AG08395 (cell line): ENCODE measurements at places on chromosomes 2 and 18.

DNA sequence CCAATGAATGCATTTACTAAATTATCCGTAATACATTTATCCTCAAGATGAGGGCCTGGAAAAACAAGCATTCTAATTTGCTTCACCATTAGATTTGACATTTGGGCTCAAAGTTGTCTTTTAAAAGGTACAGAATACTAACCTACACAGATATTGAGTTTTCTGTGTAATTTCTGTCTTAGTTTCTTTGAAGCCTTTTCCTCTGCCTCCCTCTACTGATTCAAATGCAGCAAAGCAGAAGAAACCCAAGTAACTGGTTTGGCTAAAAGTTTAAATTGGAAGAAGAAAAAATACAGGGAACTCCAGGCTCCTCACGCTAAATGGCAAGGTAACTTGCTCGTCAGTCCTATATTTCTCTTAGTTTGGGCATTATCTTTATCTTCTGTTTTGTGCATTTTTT, 53.3 kb upstream of the SLC5A7 start:
- DNase-seq, result no peak

GRCh38 chr2:110726285-110726684, 6.1 kb upstream of the ACOXL start:
- no peak for DNase-seq

- DNase-seq, result no peak
These were observed 6.0 kb downstream of the MAP3K2 start for GRCh38 chr2:127381762-127382161.

GRCh38 chr2:98140210-98140609, 53.2 kb downstream of the VWA3B start:
- peak; percentile 31 for DNase-seq

DNA sequence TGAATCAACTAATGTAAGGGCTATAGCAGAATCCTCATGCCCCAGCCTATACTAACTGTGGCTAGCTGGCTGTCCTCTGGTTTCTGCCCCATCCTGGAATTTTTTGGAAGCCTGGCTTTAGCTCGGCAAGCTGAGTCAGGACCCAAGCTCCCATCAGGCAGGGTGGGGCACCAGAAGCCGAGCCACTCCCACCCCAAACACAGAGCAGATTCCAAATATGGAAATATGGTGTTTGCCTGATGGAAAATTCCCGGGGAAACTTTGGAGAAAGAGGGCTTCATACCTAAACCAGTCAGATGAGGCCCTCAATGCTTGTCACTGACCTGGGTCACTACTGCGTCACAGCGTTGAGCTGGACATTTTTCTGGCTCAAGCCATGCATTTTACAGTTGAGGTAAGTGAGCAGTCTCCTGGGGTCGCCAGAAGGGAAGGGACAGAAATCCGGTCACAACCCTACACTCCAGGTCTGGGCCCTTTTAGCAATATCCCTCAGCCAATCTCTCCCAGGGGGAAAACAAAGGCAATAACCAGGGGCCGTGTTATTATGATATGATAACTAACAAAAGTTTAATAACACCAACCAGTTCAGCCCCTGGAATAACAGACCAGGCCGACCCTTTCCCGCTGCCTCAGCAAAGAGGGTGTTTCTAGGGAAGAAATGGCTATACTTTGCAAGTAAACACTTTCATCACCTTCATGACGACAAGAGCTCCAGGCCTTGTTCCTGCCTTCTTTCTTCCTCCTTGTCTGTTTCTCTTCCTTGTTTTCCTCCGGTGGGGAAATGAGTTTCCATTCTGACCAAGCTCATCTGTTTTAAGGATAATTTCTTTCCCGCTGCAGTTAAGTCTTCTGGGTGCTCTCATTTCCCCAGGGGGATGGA, 37.7 kb downstream of the PSD4 start:
- peak; percentile 95 for DNase-seq

DNA sequence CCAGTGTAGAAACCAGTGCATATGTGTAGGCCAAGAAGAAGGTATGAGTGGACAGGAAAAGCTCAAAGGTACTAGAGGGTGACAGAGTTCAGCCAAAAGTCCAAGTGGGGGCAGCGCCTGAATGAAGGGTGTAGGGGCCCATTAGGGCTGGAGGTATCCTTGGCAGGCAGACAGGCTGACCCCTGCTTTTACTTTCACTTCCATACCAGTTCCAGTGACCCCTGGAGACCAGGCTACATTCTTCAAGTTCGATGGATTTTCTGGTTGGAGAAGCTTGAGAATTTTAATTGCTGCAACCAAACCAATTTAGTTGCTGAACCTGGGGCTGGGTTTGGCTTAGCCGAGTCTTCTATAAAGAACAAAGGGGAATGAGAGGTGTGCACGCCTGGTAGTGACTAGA, 42.3 kb upstream of the MRPL33 start:
- no peak for DNase-seq

DNA sequence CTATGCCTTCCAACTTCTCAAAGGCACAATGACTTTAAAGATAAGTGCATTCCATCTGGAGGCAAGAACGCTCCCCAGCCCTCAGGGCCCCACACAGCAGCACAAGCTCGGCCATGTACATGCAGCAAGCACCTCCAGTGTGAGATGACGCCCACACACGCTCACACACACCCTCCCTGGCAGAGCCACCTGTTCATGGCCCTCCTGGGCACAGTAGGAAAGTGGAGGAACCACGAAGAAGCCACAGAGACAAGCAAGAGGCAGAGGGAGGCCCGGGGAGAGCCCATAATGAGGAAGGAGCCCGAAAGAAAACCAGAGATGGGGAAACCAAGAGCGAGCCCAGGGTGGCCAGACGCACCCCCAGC, 21.7 kb downstream of the BIN1 start:
- no peak for DNase-seq

GRCh38 chr2:102321941-102322719, 10.8 kb downstream of the IL1RL1 start:
- DNase-seq, result no peak

DNA sequence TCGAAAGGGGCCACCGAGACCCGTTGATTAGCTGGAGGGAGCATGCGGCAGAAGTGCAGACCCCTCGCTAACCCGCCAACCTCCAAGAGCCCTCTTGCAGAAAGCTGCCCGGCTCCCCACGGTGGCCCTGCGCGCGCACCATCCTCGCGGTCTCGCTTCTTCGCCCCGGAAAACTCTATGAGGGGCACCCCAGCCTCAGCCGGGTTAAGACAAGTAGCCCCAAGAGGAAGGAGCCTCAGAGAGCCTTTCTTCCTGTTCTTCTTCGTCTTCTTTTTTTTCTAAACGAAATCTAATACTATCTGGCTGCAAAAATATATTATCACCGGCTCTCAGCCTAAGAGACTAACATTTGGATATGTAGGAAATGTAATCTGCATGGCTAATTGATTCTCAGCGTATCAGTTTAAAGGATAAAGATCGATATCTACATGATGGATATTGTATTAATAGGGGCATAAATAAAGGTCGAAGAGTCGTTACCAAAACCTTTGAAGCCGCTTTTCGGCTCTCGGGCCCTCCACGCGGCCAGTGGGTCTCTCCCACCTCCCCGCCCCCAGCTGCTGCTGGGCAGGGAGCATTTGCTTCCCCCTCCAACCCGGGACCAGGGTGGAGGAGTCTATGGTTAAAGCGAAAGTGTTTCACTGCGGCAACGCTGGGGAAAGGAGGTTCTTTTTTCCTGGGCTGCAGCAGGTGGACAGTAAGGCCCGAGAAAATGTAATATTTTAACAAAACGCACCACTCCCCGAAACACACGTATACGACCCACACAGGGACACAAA, 6.1 kb upstream of the PAX3 start:
- DNase-seq, result no peak

GRCh38 chr2:8977758-8978157, 25.7 kb downstream of the MBOAT2 start:
- DNase-seq, result no peak

DNA sequence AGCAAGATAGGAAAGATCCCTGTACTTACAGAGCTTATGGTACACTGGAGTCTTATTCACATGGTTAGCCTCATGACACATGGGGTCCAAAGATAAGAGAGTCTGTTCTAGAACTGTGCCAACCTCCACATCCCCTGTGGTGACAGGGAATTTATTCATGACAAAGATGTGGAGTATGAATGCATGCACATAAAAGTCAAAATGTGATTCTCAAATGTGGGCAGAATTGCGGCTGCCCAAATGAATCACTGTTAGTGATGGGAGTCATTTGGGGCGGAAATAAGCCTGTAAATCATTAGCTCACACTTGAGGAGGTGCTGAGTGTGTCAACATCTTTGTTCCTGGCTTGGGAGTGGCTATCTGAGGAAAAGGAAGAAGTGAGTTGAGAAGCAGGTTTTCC, 560.6 kb downstream of the SLC4A3 start:
- peak; percentile 48 for DNase-seq

GRCh38 chr2:54809819-54810218, 86.4 kb downstream of the EML6 start:
- DNase-seq, result peak; percentile 21

- no peak for DNase-seq
These were observed 190.4 kb downstream of the MC4R start for GRCh38 chr18:60182223-60182622.

GRCh38 chr2:168920504-168921157, 19.5 kb downstream of the G6PC2 start:
- peak; percentile 37 for DNase-seq

DNA sequence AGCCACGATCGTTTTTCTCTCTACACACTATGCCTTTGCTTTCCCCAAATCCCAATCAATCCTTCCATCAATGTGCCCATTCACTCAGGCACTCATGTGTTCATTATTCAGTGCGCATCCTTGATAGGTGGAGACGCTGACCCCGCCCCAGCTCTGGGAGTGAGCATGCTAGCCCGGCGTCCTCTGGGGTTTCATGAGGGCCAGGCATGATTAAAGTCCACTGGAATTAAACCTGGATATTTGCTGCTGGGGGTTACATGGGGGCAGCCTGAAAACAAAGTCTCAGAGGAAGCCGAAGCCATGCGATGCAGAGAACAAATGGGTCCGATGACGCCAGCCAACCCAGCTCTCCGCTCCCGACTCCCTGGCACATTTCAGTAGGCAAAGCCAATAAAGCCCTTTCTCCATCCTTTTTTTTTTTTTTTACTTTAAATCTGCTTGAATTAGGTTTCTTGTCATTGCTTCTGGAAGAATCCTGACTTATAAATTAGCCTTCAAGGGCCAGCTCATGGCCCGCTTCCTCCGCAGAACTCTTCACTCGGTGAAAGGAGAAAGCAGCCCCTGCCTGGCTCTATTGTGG, 316.4 kb upstream of the ID2 start:
- no peak for DNase-seq

GRCh38 chr18:46720521-46720920, 36.3 kb downstream of the ST8SIA5 start:
- DNase-seq, result no peak

- no peak for DNase-seq
These were observed 593 bp upstream of the NRBP1 start for GRCh38 chr2:27427863-27428212.

DNA sequence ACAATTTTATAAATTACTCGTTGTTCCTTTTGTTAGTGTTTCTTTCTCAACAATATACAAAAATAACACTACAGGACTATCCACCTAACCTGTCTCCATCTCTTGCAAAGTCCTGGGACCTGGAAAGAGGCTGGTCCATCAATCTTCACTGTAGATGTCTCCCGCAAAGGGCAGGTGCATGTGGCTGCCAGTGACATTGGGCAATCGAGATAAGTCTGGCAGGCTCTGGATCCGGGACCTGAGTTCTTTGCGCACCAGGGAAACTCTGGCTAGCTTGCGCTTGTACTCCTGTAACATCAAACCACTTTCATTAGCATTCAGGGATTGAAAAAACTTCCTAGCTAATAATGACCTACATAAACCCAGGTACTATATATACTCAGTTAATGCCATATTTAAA, 20.5 kb downstream of the RMP24 start:
- no peak for DNase-seq

- DNase-seq, result no peak
These were observed 595.9 kb downstream of the DSC3 start for GRCh38 chr18:30446605-30447004.

GRCh38 chr2:119947535-119947934, 65.3 kb upstream of the EPB41L5 start:
- DNase-seq, result no peak

DNA sequence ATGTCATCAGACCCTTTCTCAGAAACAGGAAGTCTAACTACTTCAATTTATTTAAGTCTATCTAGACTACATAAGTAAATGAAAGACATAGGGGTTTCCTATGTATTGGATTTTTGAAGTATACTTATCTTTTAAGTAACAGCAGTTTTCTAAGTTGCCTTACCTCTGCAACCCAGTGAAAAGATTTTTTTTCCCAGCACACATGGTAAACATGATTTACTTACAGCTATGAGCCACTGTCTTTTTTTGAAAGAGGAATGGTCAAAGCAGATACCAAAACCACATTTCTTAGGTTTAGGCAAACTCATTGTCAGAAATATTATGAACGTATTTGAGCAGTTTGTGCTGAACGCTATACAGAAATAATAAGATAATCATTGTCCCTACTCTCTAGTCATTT, 78.7 kb upstream of the OTX1 start:
- no peak for DNase-seq

GRCh38 chr2:190470256-190470826, 62.2 kb downstream of the MFSD6 start:
- DNase-seq, result no peak

- DNase-seq, result peak; percentile 74
These were observed 72.3 kb downstream of the FMNL2 start for GRCh38 chr2:152407204-152407721.

DNA sequence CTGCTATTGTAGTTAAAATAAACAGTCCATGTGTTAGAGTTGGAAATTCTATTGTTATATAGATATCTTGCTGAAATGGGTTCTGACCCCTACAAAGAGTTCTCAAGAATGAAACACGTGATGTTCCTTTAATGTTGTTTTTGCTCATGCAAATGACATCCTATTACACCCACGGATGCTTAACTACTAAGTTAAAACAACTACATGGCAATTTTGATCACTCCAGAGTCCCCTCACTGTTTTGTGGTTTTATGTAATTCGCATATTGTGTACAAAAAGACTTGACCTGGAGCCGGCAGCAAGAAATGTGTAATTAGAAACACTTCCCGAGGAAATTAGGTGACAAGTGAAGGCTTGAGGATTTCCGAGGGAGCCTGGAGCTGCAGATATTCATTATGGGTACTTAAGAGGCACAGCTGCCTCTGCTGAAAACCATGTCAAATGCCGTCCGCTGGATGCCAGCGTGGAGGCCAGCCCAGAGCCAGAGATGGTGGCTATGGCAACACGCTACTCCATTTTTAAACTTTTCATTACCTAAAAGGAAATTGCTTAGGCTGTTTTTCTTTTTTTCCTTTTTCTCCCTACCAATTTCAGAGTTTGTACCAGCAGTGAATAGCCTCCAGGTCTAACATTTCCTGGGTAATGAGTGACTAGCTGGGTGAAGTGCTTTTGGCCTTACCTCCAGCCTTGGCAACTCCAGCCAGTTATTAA, 21.0 kb upstream of the CABLES1 start:
- no peak for DNase-seq
